Natural killer cell treated with Interleukin-12 subunit alpha and Interleukin-12 subunit beta and Interleukin-15 and Interleukin-18, amount 100 ng/mL, for 72 hours (primary cell): ENCODE measurements at places on chromosomes 12 and 14. TPM values are rescaled to one million over a fixed set of nuclear protein-coding genes. Genes with fewer than 3 reads are reported as not detected.

GRCh38 chr12:108820707-108821406 lies 36.5 kb downstream of the SSH1 start:
- no peak for DNase-seq

DNA sequence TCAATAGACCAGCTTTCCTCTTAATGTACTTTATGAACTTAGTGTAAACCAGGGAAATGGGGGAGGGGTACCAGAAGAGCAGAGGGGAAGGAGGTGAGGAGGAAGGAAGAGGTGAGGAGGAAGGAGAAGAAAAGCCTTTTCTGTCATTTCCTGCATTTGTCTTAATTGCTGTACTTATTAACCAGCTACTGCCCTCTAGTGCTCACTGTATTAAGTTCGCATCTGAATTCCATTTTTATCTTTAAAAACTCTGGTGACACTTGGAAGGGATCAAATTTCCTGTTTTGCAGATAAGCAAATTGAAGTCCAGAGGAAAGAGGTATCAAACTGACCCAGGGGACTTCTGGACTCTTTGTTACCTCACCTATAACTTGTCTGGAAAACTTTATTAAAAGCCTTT lies 22.2 kb downstream of the MANSC1 start:
- DNase-seq: no peak

- no peak for DNase-seq
Measured at GRCh38 chr12:4997939-4998338, 45.7 kb upstream of the KCNA5 start.

DNA sequence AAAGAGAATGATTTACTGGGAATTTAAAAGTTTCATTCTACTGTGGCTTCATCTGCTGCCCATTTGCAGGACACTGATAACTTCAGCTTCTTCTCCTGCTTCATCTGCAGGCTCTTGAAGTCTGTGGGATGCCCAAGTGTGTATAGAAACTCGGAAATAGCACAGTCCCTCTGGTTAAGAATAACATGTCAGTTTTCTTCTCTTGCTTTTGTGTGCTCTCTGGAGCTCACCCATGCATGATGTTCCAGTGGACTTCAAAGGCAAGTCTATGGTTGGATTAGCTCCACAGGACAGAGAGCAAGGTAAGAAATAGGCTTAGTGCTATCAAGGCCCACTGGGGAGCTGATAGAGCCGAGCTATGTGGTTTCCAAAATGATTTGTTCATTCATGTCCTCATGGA lies 13.7 kb downstream of the RMST start:
- DNase-seq: no peak

Gene CCDC38
- 0.33 TPM for total RNA-seq

Gene GALNT6
- total RNA-seq: 13.2 TPM

Gene IL31
- not detected for total RNA-seq

Gene VWF
- total RNA-seq: not detected

Gene SDR9C7
- not detected for total RNA-seq
